Umbilical cord (tissue), 2 donors: ENCODE measurements at places on chromosomes 7 and 10. TPM values are rescaled to one million over a fixed set of nuclear protein-coding genes. Genes with fewer than 3 reads are reported as not detected.

ACHE gene
- total RNA-seq = not detected

SLC16A9 gene
- total RNA-seq = 2.4 TPM

UBN2 gene
- 21.9 TPM for total RNA-seq

UPK3B gene
- total RNA-seq = not detected

SLC26A5 gene
- not detected for total RNA-seq

TEX36 gene
- not detected for total RNA-seq

PON1 gene
- total RNA-seq = 0.24 TPM

ST8SIA6 gene
- total RNA-seq = 4.3 TPM

GLI3 gene
- total RNA-seq = 17.1 TPM

COPG2 gene
- 22.9 TPM for total RNA-seq

ANKRD2 gene
- total RNA-seq = not detected

MALRD1 gene
- total RNA-seq = 4.8 TPM

TMEM225B gene
- not detected for total RNA-seq

CYP3A4 gene
- total RNA-seq = 0.72 TPM

CARD11 gene
- 3.9 TPM for total RNA-seq

EPDR1 gene
- total RNA-seq = 13.0 TPM

NPTX2 gene
- 14.7 TPM for total RNA-seq

DHTKD1 gene
- 56.3 TPM for total RNA-seq

THNSL1 gene
- 7.9 TPM for total RNA-seq

PNLIP gene
- 0.72 TPM for total RNA-seq

AKR1D1 gene
- total RNA-seq = 65.2 TPM

NFE2L3 gene
- total RNA-seq = 2.4 TPM

ZNF727 gene
- total RNA-seq = 3.1 TPM

GPR26 gene
- total RNA-seq = 0.72 TPM

MAT1A gene
- 1.2 TPM for total RNA-seq

NEUROD6 gene
- total RNA-seq = 0.96 TPM

METTL2B gene
- total RNA-seq = 18.3 TPM

ASAH2 gene
- total RNA-seq = 1.9 TPM

GPR85 gene
- total RNA-seq = 7.0 TPM

RBM20 gene
- total RNA-seq = 2.2 TPM

INPP5A gene
- total RNA-seq = 103 TPM

CFTR gene
- 6.3 TPM for total RNA-seq

TBXAS1 gene
- 19.3 TPM for total RNA-seq

ERVW-1 gene
- total RNA-seq = 5.5 TPM

STEAP1B gene
- 12.3 TPM for total RNA-seq

MYO1G gene
- total RNA-seq = 6.5 TPM

BHLHA15 gene
- not detected for total RNA-seq

LRRC18 gene
- total RNA-seq = 0.48 TPM

CUTC gene
- 27.4 TPM for total RNA-seq

SLC26A4 gene
- total RNA-seq = 0.24 TPM

OR2A42 gene
- total RNA-seq = 0.48 TPM

SPDYE9 gene
- total RNA-seq = 1.7 TPM

SP8 gene
- 4.1 TPM for total RNA-seq

ANXA8L1 gene
- 39.0 TPM for total RNA-seq

GARIN1A gene
- total RNA-seq = 0.72 TPM
